ENCODE measurements at places on chromosomes 1 and 21.

GRCh38 chr1:212593821-212594251 is 14.7 kb upstream of the ATF3 start:
- no peak for DNase-seq

DNA sequence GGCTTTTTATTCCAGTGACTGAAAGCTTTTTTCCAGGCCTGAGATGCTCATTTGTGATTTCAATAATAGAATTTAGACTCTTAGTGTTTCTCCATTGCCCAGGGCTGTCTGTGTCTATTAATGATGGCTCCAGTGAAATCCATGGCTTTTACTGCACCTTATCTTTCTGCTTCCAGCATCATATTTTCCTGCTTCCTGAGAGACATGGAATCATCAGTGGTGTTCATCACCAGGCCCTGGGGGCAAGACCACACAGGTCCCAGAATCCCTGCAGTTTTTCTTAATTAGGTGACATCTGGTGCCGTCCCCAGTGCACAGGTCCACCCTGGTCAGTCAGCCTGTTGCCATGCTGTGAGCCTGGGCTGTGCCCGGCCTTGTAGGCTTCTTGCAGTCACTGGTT is 15.5 kb downstream of the NT5C1A start:
- no peak for DNase-seq

DNA sequence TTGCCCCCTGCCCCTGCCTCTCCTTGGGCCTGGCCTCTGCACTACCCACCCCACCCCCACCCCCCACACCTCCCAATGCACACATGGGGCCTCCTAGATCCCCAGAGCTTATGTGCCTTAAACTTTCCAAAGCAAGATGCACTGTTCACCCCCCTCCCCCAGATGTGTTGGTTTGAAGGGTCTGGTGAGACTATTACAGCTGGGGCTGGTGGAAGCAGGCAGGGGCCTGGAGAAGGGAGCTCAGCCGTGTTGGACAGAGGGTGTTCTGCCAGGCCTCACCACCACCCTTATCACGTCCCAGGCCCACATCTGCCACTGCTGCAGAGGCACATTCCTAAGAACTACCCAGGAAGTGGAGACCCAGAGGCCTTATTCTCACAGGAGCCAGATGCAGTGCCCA is 18.3 kb upstream of the RSPO1 start:
- DNase-seq, result no peak

DNA sequence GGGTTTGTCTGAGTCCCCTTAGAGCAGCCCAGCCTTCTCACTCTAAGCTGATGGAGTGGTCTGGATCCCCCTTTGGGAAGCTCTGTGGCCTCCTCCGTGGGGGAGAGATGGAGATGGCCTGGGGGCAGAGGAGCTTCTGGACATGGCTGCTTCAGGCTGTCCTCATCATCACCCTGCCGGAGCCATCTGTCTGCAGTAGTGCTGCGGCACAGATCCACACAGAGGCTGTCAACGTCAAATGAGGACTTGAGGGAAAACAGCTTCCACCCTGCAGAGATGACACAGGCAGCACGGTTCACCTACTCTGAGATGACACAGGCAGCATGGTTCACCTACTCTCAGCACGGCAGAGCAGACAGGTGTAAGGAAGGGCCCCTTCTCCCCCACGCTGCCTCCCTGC is 134.3 kb downstream of the IGSF21 start:
- DNase-seq, result no peak

GRCh38 chr1:205601205-205601604 is 30.6 kb downstream of the ELK4 start:
- no peak for DNase-seq

GRCh38 chr1:110285316-110285715 is 53.9 kb upstream of the RBM15 start:
- DNase-seq, result no peak

DNA sequence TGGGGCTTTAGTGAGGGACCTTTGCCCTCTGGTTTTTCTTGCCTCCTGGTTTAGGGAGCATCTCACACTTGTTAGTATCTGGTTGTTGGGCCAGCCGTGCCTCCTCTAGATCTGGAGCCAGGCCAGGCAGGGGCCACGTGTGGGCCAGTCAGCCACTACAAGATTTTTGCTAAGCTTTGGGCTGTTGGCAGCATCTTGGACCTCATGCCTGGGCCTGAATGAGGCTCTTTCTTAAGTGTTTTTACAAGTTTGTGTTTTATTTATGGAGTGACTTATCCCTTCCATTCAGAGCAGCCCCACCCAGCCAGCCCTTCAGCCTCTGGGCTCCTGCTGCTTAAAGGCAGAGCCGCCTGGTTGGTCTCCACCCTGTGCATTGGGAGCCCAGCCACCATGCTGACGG is 1.6 kb upstream of the SH3BGRL3 start:
- no peak for DNase-seq

GRCh38 chr1:87915771-87916170 is 587.1 kb downstream of the LMO4 start:
- no peak for DNase-seq

DNA sequence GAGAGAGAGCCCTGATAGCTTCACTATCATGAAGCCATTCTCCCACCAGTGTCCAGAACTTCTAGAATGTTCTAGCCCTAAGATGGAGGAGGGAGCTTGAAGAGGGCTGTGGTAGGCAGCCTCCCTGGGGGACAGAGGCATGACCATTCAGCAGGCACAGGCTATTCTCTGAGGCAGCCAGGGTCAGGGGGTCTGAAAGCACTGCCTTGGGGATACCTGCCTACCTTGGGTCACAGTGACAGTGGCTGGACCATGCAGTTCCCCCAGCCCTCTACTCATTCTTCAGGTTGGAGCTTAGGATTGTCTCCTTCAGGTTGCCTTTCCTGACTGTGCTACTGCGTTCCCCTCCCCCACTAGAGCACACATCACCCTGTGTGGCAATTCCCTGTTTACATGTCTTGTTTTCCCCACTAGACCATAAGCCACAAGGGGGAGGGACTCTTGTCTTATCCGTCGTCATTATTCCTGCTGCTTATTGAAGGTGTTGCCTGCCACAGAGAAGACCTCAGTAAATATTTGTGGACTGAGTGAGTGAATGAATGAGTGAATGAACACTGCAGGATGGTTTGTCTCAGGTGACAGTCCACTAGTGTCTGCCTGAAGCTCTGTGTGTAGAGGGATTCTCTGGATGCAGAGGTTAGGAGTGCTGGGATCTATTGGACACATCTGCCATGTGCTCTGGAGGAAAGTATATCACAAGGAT is 5.2 kb downstream of the ZDHHC18 start:
- no peak for DNase-seq

DNA sequence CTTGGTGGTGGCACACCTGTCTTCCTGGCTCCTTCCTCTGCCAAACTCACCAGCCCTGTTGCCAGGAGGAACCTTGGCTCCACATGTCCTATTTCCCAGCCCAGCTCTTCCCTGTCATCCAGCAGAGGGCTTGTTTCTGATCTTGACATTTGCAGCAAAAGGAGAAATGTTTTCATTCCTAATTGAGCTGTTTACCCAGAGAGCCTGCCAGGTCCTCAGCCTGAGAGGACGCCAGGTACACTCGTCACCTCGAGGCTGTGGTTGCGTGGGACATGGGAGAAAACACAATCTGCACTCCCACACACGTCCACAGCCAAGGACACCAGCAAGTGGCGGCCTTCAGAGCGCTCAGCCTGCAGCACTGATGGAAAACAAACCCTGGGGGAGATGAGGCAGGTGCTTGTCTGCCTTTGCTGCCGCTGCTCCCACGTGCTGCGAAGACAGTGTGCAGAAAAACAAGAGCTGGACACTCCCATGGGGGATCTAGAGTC is 132.8 kb upstream of the CD34 start:
- DNase-seq, result no peak

- DNase-seq, result peak; percentile 81
These were observed 52.3 kb downstream of the BCAR3 start for GRCh38 chr1:93629101-93630059.

DNA sequence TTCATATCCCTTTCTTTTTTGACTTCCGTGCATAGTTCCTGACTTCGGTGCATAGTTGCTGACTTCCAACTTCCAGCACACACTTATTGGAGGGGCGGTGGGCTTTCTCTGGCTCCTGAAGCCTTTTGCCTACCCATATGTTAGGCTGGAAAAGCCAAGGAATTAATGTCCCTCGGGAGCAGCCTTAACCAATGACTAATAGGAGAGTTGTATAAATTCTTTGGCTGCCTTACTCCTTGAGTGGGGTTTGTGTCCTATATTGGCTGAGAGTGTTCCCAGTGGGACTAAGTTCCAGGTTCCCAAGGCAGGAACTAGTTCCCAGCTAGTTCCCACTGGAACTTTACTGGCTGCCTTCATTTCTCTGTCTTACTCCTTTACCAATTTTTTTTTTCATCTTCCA is 105.7 kb downstream of the ZNF326 start:
- no peak for DNase-seq
